A549 treated with GW870086 at 1 μM for 4 hours (cell line): ENCODE measurements at places on chromosomes 7 and 10. TPM values are rescaled to one million over a fixed set of nuclear protein-coding genes. Genes with fewer than 3 reads are reported as not detected.

Gene EBLN1
- 0.16 TPM in 1 of 5 replicates, not detected in the others for total RNA-seq

Gene AASS
- 0.09 to 0.20 TPM (median 0.17 TPM) in 3 of 5 replicates, not detected in the others for total RNA-seq

Gene C10orf62
- 0.11 TPM in 1 of 5 replicates, not detected in the others for total RNA-seq

Gene BAMBI
- 12.4 to 16.5 TPM (median 14.3 TPM) in 5 replicates for total RNA-seq

Gene PDZD8
- 19.3 to 32.0 TPM (median 28.8 TPM) in 5 replicates for total RNA-seq

Gene GIMAP2
- 0.08 TPM in 1 of 5 replicates, not detected in the others for total RNA-seq

Gene PRLHR
- total RNA-seq: not detected in 5 replicates

Gene ADCY1
- 1.7 to 2.4 TPM (median 2.0 TPM) in 5 replicates for total RNA-seq

Gene ZNF804B
- total RNA-seq: not detected in 5 replicates

Gene ENKUR
- 0.12 to 0.29 TPM (median 0.21 TPM) in 5 replicates for total RNA-seq

Gene TAS2R5
- 0.37 to 0.51 TPM (median 0.41 TPM) in 5 replicates for total RNA-seq

Gene CPED1
- total RNA-seq: not detected in 5 replicates

Gene VWDE
- total RNA-seq: 0.31 to 0.76 TPM (median 0.57 TPM) in 5 replicates

Gene GFRA1
- total RNA-seq: 7.7 to 12.4 TPM (median 10.0 TPM) in 5 replicates

Gene SRGN
- 92.1 to 132 TPM (median 99.4 TPM) in 5 replicates for total RNA-seq

Gene NME8
- not detected in 5 replicates for total RNA-seq

Gene SORCS1
- total RNA-seq: not detected in 5 replicates

Gene GRID2IP
- 0.03 TPM in 1 of 5 replicates, not detected in the others for total RNA-seq

Gene RET
- total RNA-seq: 0.49 to 1.1 TPM (median 0.83 TPM) in 5 replicates

Gene PSMG3
- total RNA-seq: 85.5 to 105 TPM (median 100 TPM) in 5 replicates

Gene ZNF248
- total RNA-seq: 2.9 to 4.9 TPM (median 3.8 TPM) in 5 replicates
